ENCODE measurements at places on chromosomes 3 and 15. TPM values are rescaled to one million over a fixed set of nuclear protein-coding genes. Genes with fewer than 3 reads are reported as not detected.

The C3orf22 gene
- total RNA-seq, result not detected

The COL6A5 gene
- total RNA-seq, result not detected

The SLC28A1 gene
- not detected for total RNA-seq

The TRIM69 gene
- 42.7 TPM for total RNA-seq

The PLCH1 gene
- 0.38 TPM for total RNA-seq

The IL20RB gene
- total RNA-seq, result 1.5 TPM

The LSAMP gene
- not detected for total RNA-seq

The POTEB2 gene
- not detected for total RNA-seq

The FETUB gene
- not detected for total RNA-seq

Measured in activated CD4-positive, alpha-beta T cell treated with anti-CD3 and anti-CD28 coated beads, Interleukin-2, amount 10 ng/mL, durations not matched to agents 24 days and 14 days (primary cell).